H7 (cell line): ENCODE measurements at places on chromosomes 12 and 14. TPM values are rescaled to one million over a fixed set of nuclear protein-coding genes. Genes with fewer than 3 reads are reported as not detected.

DNA sequence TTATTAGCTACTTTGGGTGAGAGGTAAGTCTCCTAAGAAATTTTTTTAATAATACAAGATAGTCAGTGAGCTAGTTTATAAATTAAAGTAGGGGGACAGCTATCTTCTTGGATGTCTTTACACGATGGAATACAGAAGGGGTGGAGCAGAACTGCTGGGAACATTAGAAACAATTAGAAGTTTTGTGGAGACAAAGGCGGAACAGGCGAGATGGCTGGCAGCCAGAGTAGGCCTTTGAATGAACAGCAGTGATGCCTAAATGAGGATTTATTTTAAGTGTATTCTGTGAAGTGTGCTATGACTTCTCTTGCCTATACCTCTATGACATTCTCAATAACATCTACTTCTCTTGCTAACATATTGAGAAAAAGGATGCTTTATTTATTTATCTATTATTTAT lies 1345.3 kb upstream of the SEL1L start:
- DNase-seq: no peak

The PMCH gene
- total RNA-seq: not detected in 2 replicates

GRCh38 chr12:63848450-63848849 lies 4.0 kb downstream of the SRGAP1 start:
- no peak for DNase-seq

- no peak for DNase-seq
Observed at GRCh38 chr14:80942191-80942600, 658 bp upstream of the CEP128 start.

- DNase-seq: no peak
Observed at GRCh38 chr12:18057051-18057450, 32.9 kb downstream of the RERGL start.

The INHBC gene
- total RNA-seq: not detected in 2 replicates

GRCh38 chr14:93525696-93526451 lies 95.1 kb downstream of the UNC79 start:
- no peak for DNase-seq

GRCh38 chr12:89213747-89214146 lies 138.6 kb downstream of the DUSP6 start:
- DNase-seq: no peak

DNA sequence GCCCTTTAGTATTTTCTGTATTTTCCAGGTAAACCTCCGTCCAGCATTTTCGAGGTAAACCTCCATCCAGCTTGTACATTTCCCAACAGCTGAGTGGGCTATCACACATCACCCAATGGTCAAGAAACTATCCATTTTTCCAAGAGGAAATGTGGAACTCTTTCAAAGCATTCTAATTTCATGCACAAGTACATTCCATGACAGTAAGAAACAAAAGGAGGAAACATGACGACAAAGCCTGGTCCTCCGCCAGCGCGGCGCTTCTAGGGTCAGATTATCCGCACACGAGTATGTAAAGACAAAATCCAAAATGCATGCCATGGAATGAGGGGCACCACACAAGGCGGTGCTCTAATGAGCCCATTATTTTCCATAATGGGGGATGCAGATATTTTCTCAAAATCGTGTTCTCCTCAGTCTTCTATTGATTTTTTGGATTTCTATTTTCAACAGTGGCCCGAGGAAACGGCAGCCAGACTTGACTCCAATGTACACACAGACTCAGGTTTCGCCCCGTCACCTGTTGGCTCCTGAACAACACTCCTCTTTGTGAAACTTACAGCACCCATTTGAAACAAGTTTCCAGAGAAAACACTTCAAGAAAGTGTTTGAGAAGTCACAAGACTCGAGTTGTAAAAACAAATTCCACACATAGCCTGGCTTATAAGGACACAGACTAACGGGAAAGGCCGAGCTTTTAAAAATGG lies 107.4 kb downstream of the PRICKLE1 start:
- DNase-seq: no peak

- no peak for DNase-seq
Observed at GRCh38 chr12:27580561-27581330, 56.7 kb downstream of the PPFIBP1 start.
